ENCODE measurements at places on chromosomes 6 and 20.

DNA sequence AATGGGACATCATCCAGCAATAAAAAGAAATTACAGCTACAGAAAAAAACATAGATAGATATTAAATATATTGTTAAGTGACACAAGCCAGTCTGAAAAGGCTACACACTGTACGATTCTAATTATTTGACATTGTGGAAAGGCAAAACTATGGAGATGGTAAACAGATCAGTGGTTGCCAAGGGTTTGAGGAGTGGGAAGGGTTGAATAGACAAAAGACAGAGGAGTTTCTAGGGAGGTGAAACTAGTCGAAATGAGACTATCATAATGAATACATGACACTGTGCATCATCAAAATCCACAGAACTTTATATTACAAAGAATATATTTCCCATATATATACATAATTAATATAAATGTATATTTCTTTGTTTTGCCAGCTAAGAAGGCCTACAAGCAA, 9.8 kb downstream of the EPM2A start:
- no peak for DNase-seq

GRCh38 chr20:24968278-24968800, 19.3 kb downstream of the CST7 start:
- no peak for DNase-seq

- DNase-seq, result no peak
These were observed 32.4 kb upstream of the FAM135A start for GRCh38 chr6:70380771-70381416.

- DNase-seq, result no peak
These were observed 141.4 kb downstream of the OGFRL1 start for GRCh38 chr6:71430018-71430417.

Measured in activated T-cell treated with anti-CD3 and anti-CD28 coated beads, Interleukin-2, amount 50 U/mL, for 72 hours (primary cell).